Fibroblast of skin of scalp (primary cell): ENCODE measurements at places on chromosomes 7 and 10.

GRCh38 chr10:111429288-111430028 is 352.6 kb downstream of the ADRA2A start:
- no peak for DNase-seq

DNA sequence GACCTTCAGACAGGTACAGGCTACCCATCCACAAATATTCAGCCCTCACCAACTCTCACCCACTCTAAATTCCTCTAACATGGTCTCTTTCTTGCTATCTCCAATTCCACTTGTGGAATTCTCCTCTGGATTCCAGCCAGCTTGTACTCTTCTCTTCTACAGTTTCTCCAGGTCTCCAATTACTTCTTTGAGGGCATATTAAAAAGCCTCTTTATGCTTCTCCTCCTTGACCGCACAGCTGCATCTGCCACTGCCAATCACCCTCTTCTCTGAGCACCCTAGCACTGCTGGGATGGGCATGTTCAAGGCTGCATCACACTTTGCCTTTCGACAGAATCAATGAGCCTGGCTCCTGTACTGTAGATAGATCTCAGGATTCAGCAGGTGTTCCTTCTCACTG is 101.5 kb upstream of the ANKRD1 start:
- DNase-seq: no peak

DNA sequence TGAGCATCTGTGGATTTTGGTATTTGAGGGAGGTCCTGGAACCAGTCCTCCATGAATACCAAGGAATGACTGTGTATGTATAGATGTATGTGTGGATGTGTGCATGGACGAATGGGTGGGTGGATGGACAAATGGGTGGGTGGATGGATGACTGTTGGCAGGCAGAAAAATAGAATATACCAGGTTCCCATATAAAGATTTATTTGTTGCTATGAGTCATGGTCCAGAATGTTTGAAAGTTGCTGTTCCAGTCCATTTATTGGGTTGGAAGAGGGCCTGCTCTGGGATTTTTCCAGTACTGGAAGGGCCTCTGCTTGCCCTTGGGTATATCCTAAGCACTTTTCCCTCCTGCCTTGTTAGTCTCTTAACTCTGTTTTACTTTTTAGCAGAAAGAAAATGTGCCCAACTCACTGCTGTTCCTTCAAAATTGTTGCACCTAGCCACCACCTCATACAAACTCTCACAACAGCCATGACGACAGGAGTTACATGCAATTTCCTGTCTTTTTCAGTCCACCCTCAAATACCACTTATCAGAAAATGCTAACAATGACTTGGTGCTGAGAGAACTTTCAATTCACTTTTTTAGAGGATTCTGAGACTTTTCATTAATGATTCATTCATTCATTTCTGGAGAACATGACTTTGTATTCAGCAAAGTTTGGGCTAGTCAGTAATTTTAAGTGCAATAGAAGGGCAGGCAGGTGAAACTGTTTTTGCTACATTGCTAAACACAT is 108.1 kb downstream of the EEPD1 start:
- DNase-seq: no peak

DNA sequence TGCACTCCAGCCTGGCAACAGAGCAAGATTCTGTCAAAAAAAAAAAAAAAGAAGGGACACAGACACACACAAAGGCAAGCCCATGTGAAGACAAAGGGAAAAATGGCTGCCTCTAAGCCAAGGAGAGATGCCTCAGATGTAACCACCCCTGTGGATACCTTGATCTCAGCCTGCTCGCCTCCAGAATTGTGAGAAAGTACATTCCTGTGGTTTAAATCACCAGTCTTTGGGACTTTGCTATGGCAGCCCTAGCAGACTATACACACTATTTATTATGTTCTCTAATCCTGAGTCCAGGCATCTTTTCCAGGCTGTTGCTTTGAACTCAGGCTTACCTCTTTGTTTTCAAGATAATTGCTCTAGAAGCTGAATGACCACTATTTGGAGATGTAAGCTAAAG is 494.3 kb downstream of the GALNT17 start:
- peak; percentile 85 for DNase-seq

GRCh38 chr7:16046041-16046440 is 359.6 kb upstream of the MEOX2 start:
- no peak for DNase-seq

DNA sequence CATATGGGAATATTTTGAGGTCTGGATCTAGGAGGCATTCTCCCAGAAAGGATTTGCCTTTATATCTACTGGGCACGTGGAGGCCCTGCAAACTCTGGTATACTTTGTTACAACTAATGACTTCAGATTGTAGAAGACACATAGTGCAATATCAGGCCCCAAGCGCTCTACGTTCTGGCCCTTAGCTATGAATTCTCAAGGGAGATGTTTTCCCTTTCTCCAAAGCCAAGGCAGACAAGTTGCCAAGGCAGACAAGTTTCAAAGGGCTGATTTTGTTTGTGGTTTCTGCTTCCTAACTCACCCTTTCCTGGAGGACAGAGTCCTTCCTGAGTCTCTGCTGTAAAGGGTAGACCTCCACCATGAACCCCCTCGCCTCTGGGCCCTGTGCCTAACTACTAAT is 99.4 kb upstream of the CTTNBP2 start:
- DNase-seq: no peak

GRCh38 chr7:139646566-139646965 is 123.1 kb downstream of the CLEC2L start:
- DNase-seq: no peak
